ENCODE measurements at places on chromosomes 5 and 9. TPM values are rescaled to one million over a fixed set of nuclear protein-coding genes. Genes with fewer than 3 reads are reported as not detected.

RNF208 gene
- 0.33 TPM for total RNA-seq

ITK gene
- total RNA-seq, result not detected

PRR16 gene
- total RNA-seq, result 7.3 TPM

RAD17 gene
- 20.5 TPM for total RNA-seq

KCNV2 gene
- total RNA-seq, result not detected

BHMT2 gene
- 20.3 TPM for total RNA-seq

FOXD1 gene
- 0.77 TPM for total RNA-seq

ADRB2 gene
- total RNA-seq, result 4.5 TPM

FGF10 gene
- 110 TPM for total RNA-seq

HAVCR2 gene
- 3.6 TPM for total RNA-seq

PCDHGA3 gene
- 1.5 TPM for total RNA-seq

CDH10 gene
- total RNA-seq, result under 0.01 TPM

GNA14 gene
- total RNA-seq, result 0.26 TPM

SLC9A3 gene
- total RNA-seq, result 0.51 TPM

F2R gene
- total RNA-seq, result 265 TPM

MTMR12 gene
- total RNA-seq, result 18.5 TPM

SPATA24 gene
- 7.4 TPM for total RNA-seq

PLCXD3 gene
- 1.3 TPM for total RNA-seq

Data from fibroblast of lung (primary cell).